ENCODE measurements at places on chromosomes 3 and 15. TPM values are rescaled to one million over a fixed set of nuclear protein-coding genes. Genes with fewer than 3 reads are reported as not detected.

SLC22A14 gene
- total RNA-seq = not detected

DNA sequence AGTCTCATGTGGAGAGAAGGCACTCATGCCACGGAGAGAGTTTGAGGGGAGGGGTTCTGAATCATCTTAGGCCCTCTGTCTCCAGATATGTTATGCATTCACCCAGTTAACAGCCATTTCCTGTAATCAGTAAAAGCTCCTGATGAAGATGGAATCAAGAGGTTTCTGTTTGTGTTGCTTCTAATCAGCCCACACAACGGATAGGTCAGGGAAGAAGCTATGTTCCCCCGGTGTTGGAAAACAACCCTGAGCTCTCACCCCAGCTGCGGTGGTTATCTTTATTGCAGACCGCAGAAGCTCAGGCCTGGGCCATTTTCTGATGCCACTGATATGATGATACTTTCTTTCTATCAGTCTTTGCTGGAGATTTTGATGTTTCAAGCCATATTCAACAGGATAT, 338.5 kb upstream of the ONECUT1 start:
- no peaks in the 10 kb centered on the region for H3K36me3 ChIP-seq
- no peak overlapping the region for H3K4me3 ChIP-seq
- H3K4me1 ChIP-seq = no peaks in the 10 kb centered on the region
- DNase-seq = no peak

GRCh38 chr15:43516801-43517353, 531 bp upstream of the MAP1A start:
- no peaks in the 10 kb centered on the region for H3K27me3 ChIP-seq
- no peak for DNase-seq
- peak overlapping the region; percentile 82 for H3K27ac ChIP-seq

- DNase-seq = no peak
- no peaks in the 10 kb centered on the region for H3K27me3 ChIP-seq
- no peak overlapping the region for H3K27ac ChIP-seq
- peaks cover 10% of the 10 kb centered on the region for H3K4me1 ChIP-seq
- H3K36me3 ChIP-seq = no peaks in the 10 kb centered on the region
These were observed 1.9 kb downstream of the PAK6 start for GRCh38 chr15:40240619-40241221.

- peaks cover 44% of the 10 kb centered on the region for H3K4me1 ChIP-seq
- peaks cover 22% of the 10 kb centered on the region for H3K36me3 ChIP-seq
- DNase-seq = no peak
- no peaks in the 10 kb centered on the region for H3K27me3 ChIP-seq
These were observed 49.5 kb downstream of the CCDC12 start for GRCh38 chr3:46926871-46927717.

- H3K4me1 ChIP-seq = peaks cover 29% of the 10 kb centered on the region
- H3K36me3 ChIP-seq = peaks cover 9% of the 10 kb centered on the region
- H3K27me3 ChIP-seq = no peaks in the 10 kb centered on the region
These were observed 79.3 kb downstream of the ATP10A start for GRCh38 chr15:25783607-25784540.

DNA sequence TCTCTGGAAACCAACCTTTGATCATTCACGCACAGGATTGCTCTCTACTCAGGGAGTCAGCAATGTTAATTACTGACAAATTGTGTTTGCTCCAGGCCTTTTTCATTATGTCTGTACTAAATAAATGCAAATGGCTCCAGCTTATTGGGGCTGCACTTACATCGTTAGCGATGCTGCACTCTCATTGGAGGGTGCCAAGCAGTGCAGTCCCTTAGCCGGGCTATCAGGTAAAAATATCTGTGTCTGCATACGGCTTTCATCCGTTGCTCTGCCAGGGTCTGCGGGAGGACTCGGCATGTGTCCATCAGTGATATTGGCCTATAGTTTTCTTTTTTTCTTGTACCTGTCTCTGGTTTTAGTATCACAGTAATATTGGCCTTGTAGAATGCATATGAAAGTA, 471.5 kb upstream of the CADM2 start:
- H3K4me1 ChIP-seq = no peaks in the 10 kb centered on the region
- no peaks in the 10 kb centered on the region for H3K36me3 ChIP-seq
- H3K27ac ChIP-seq = no peak overlapping the region
- DNase-seq = no peak

DNA sequence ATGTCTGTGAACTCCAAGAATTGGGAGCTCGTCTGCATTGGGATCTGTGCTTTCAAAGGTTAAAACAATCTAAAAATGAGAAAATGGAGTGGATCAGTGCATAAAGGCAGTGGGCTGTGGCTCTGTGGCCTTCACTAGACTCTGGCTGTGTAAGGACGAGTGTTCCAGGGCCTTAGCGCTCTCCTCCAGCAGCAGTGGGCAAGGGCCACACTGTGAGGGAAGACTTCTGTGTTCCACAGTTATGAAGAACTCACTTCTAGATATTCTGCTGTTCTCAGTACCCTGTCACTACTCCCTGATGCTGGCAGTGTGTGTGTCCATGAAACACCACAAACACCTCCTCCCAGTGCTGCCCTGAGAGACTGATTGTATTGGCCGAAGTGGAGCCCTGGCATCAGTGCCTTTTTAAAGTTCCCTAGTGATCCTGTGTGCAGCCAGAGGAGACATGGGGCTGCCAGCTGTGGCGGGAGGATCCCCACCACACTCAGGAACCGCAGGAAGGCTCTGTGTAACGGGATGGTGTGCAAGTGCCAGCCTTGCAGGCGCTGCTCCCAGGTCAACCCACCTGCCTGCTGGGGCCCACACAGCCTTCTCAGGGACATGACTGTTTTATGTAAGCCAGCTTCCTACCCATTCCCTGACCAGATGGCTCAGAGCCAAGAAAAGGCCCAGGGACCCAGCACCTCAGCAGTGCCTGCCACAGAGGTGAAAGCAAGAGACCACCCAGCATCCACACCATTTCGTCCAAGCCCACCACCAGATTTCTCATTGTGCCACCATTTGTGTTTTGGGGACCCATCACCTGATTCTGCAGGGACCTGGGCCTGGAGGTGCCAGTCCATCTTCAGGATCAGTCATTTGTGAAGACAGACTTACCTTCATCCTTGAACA, 40.4 kb downstream of the ABTB1 start:
- no peaks in the 10 kb centered on the region for H3K36me3 ChIP-seq
- no peaks in the 10 kb centered on the region for H3K27me3 ChIP-seq
- H3K4me1 ChIP-seq = peaks cover 78% of the 10 kb centered on the region
- H3K4me3 ChIP-seq = no peak overlapping the region
- no peak for DNase-seq
- peak overlapping the region; percentile 50 for H3K27ac ChIP-seq

GRCh38 chr15:79455361-79455760, 23.2 kb downstream of the MINAR1 start:
- no peaks in the 10 kb centered on the region for H3K27me3 ChIP-seq
- H3K27ac ChIP-seq = no peak overlapping the region
- H3K36me3 ChIP-seq = no peaks in the 10 kb centered on the region
- no peaks in the 10 kb centered on the region for H3K4me1 ChIP-seq

GRCh38 chr3:155252021-155252420, 41.5 kb downstream of the STRIT1 start:
- H3K4me1 ChIP-seq = no peaks in the 10 kb centered on the region
- no peaks in the 10 kb centered on the region for H3K36me3 ChIP-seq
- H3K27ac ChIP-seq = no peak overlapping the region

DNA sequence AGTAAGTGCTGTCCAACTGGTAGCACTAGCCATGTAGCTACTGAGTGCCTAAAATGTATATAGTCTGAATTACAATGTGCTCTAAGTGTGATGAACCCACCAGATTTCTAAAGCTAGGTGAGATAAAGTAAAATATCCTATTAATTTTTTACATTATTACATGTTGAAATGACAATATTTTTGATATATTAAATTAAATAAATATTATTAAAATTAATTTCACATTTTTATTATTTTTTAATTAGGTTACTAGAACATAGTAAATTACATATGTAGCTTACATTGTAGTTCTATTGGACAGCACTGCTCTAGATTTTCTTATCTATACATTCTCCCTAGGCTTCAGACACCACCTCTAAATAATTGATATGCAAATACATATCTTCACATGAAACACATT, 9.2 kb upstream of the OR5K1 start:
- no peaks in the 10 kb centered on the region for H3K27me3 ChIP-seq
- no peaks in the 10 kb centered on the region for H3K4me1 ChIP-seq
- no peak overlapping the region for H3K4me3 ChIP-seq
- no peaks in the 10 kb centered on the region for H3K36me3 ChIP-seq
- H3K27ac ChIP-seq = no peak overlapping the region
- no peak for DNase-seq

GRCh38 chr15:61653110-61653509, 407.1 kb downstream of the VPS13C start:
- H3K27ac ChIP-seq = no peak overlapping the region
- H3K36me3 ChIP-seq = no peaks in the 10 kb centered on the region
- no peak for DNase-seq

DNA sequence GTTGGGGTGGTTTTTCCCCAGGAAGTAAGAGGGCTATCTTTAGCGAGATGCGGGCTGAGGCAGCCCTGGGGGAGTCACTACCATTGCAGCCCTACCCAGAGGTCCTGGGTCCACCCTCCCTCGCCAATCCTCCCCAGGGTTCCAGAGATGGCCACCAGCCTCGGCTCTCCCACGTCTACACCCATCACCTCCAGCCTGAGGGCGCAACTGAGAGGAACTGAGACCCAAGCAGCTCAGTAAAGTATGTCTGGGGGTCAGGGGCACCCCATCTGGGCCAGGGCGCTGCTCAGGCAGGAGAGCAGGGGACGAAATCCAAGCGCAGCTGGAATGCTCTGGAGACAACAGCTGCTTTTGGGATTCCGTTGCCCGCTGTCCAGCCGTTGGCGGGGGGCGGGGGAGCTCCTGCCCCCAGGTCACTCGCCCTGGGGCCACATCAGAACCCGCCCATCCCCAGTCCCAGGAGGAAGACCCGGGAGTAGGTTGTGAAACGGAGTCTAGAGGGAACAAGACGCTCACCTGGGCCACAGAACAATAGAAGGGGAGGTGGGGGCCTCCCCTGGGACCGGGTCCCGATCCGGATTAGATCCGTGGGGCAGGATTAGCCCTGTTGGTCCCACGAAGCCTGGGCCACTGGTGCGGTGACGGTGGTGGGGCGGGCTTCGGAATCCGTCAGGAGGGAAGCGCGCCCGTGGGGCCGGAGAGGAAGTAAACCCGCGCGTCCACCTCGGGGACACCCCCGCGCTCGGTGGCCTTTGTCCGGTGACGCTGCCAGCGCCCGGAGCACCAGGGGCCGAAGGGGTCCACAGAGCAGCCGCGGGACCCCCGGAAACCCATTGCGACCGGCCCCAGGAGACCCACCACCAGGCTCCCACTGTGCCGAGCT, 1.4 kb upstream of the NDUFAF3 start:
- peaks cover 34% of the 10 kb centered on the region for H3K4me1 ChIP-seq
- peak overlapping the region; percentile 99 for H3K27ac ChIP-seq
- peak overlapping the region; percentile 92 for H3K4me3 ChIP-seq

DNA sequence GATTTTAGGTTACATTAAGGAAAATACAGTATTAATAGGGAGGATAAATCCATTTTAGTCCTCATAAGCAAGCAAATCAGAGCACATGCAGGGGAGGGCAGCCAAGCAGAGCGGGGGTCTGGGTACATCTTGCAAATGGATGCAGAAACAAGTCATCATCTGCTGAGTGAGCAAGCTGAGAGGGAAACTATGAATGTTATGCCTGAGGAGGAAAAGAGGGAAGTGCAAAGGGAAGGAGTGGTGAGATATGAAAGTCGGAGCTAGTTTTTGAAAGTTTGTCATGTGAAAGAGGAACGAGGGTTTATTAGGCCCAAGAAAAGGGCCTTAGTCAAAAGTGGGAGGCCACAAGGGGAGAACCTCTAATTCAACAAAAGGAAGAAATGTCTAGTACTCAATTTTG, 15.4 kb downstream of the PTX3 start:
- no peak for DNase-seq
- H3K4me3 ChIP-seq = no peak overlapping the region
- H3K36me3 ChIP-seq = no peaks in the 10 kb centered on the region
- no peaks in the 10 kb centered on the region for H3K27me3 ChIP-seq
- H3K27ac ChIP-seq = no peak overlapping the region

- H3K36me3 ChIP-seq = no peaks in the 10 kb centered on the region
- no peaks in the 10 kb centered on the region for H3K4me1 ChIP-seq
- H3K4me3 ChIP-seq = no peak overlapping the region
These were observed 33.7 kb downstream of the BNC1 start for GRCh38 chr15:83250781-83251180.

- H3K27ac ChIP-seq = peak within 1 kb of the TSS; percentile 39
- no peak for DNase-seq
- no peaks in the 10 kb centered on the region for H3K27me3 ChIP-seq
- H3K4me3 ChIP-seq = peak within 1 kb of the TSS; percentile 86
- no peaks in the 10 kb centered on the region for H3K36me3 ChIP-seq
These were observed at the start of gene DGKG for GRCh38 chr3:186361762-186362536. Gene DGKG, minus strand, starts transcription at chr3:186362234. Its CDS starts 41,775 bp downstream, at chr3:186320459.

DNA sequence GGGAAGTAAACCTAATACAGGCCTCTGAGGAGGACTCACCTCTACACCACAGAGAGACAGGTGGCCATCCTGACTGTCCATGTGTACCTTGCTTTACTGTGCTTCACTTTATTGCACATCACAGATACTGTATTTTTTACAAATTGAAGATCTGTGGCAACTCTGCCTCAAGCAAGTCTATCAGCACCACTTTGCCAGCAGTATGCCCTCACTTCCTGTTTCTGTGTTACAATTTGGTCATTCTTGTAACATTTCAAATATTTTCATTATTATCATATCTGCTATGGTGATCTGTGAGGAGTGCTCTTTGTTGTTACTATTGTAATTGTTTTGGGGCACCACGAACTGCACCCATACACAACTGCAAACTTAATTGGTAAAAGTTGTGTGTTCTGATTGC, 78.0 kb downstream of the BBX start:
- no peak for DNase-seq
- no peak overlapping the region for H3K27ac ChIP-seq
- H3K36me3 ChIP-seq = no peaks in the 10 kb centered on the region
- no peaks in the 10 kb centered on the region for H3K27me3 ChIP-seq
- no peak overlapping the region for H3K4me3 ChIP-seq

PRR20G gene
- total RNA-seq = not detected

GRCh38 chr3:154616298-154616697, 186.3 kb upstream of the GPR149 start:
- DNase-seq = no peak
- no peaks in the 10 kb centered on the region for H3K36me3 ChIP-seq
- H3K27ac ChIP-seq = no peak overlapping the region
- no peak overlapping the region for H3K4me3 ChIP-seq
- no peaks in the 10 kb centered on the region for H3K4me1 ChIP-seq

NR1I2 gene
- total RNA-seq = not detected

GRCh38 chr15:98983334-98983733, 24.3 kb downstream of the PGPEP1L start:
- DNase-seq = peak; percentile 57
- peaks cover 12% of the 10 kb centered on the region for H3K4me1 ChIP-seq
- no peaks in the 10 kb centered on the region for H3K36me3 ChIP-seq
- no peaks in the 10 kb centered on the region for H3K27me3 ChIP-seq
- H3K27ac ChIP-seq = peak overlapping the region; percentile 79

- H3K4me3 ChIP-seq = no peak overlapping the region
- H3K4me1 ChIP-seq = no peaks in the 10 kb centered on the region
- DNase-seq = no peak
- H3K36me3 ChIP-seq = no peaks in the 10 kb centered on the region
- no peak overlapping the region for H3K27ac ChIP-seq
These were observed 85.1 kb upstream of the NANOGP8 start for GRCh38 chr15:35170207-35170606.

HRH1 gene
- total RNA-seq = 17.7 TPM

Data from thoracic aorta (tissue), 2 donors.